Renal cortical epithelial cell (primary cell): ENCODE measurements at places on chromosomes 12 and 14.
A peak's percentile ranks its signal among the peaks of the same experiment; 100 is the strongest.

DNA sequence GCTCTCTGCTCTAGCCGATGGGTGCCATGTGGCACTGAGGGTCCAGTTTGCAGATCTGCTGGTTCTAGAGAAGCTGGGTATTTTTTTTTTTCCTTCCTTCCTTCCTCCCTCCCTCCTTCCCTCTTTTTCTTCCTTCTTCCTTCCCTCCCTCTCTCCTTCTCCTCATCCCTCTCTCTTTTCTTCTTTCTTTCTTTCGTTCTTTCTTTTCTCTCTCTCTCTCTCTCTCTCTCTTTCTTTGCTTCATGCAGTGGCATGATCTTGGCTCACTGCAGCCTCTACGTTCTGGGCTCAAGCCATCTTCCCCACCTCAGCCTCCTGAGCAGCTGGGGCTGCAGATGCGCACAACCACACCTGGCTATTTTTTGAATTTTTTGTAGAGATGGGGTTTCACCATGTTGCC lies 2.7 kb upstream of the BCL7A start:
- no peak for DNase-seq

DNA sequence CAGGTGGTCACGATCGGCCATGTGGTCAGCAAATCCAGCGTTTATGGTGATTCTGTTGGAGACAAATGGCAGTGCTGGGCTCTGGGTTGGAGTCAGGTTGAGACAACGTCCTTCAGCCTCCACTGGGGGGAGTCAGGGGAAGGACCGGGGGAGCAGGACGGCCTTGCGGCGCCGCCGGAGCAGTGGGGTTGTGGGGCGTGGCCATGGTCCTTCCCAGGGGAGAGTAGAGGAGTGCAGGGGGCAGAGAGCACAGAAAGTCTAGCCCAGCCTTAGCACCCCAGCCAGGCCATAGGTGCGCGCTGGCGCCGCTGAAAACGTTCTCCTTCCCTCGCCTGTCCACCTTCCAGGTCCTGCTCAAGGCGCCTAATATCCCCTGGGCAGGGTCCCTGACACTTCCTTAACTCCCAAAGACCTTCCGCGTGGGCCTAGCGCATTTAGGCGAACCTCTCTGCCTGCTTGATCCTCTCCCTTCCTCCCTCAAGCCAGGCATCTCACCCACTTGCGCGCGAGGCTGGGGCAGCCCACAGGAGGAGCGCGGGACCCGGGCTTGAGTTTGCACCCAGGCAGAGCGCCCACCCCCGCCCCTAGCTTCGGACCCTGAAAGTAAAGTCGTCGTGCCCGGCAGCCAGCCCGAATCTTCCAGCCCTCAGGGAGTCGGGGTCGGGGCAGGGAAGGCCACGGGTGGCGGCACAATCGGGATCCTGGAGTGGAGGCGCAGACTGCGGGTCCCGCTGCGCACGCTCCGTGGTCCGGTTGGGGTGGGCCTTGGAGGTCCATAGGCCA lies 3.1 kb upstream of the KIF26A start:
- no peak for DNase-seq

- DNase-seq: peak; percentile 61
These were observed 1.5 kb upstream of the TM7SF3 start for GRCh38 chr12:27015730-27016076.

- DNase-seq: peak; percentile 80
These were observed 114.8 kb downstream of the MON2 start for GRCh38 chr12:62581288-62582064.

DNA sequence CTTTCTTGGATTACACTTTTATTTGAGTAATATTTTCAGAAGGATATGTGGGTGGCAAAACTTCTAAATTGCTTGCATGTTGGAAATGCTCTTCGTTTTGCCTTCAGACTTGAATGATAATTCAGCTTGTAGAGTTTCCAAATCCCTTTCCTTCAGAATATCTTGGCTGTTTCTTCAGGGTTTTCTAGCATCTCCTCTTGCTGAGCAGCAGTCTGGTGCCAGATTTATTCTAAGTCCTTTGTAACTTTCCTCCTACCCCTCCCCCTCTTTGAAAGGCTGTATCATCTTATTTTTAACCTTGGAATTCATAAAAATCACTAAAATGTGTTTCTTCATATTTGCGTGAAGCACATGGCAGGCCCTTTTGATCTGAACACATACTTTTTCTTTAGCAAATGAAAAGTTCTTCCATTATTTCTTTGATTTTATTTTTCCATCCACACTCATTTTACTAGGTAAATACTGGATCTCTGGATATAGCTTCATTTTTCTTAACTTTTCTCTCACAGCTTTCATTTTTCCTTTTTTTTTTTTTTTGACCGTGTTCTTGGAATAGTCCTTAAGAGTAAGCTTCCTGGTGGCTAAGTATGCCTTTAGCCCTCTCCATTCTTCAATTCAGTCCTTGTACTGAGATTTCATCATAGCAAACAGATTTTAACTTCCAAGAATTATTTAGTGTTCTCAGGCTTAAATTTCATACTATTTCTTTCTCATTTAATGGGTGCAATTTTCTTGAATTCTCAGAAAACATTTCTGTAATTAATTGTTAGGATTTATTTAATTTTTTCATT lies 102.0 kb downstream of the SLC38A4 start:
- no peak for DNase-seq
